ENCODE measurements at places on chromosomes 2 and 18.

DNA sequence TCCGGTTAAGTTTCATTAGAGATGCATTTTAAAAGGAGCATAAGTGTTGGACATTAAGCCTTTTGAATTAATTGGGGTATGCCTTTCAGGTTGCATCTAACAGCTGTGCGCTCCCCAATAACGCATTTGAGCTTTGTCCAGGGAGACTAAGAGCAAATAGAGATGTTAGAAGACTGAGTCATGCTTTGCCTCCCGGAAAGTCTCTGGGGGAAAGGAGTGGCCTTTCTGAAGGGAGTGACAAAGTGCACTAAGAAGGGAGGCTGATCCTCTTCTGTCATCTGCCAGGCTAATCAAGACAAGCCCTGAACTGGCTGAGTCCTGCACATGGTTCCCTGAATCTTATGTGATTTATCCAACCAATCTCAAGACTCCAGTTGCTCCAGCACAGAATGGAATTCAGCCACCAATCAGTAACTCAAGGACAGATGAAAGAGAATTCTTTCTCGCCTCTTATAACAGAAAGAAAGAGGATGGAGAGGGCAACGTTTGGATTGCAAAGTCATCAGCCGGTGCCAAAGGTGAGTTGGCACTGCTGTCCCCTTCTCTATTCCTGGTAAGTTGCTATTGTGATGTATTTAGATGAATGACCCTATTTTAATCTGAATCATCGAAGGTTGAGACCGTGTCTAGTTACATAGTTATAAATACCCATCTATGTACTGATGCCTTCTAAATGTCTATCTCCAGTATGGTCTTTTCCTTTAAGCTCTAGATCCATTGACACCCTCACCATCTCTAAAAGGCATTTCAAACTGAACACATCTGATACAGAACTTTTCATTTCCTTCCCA is 12.1 kb downstream of the TTL start:
- DNase-seq, result no peak

- no peak for DNase-seq
Measured at GRCh38 chr2:235087832-235088495, 136.1 kb downstream of the SH3BP4 start.

GRCh38 chr18:63505566-63506335 is 29.0 kb downstream of the SERPINB5 start:
- no peak for DNase-seq

GRCh38 chr18:63098018-63098981 is 221.3 kb downstream of the BCL2 start:
- peak; percentile 15 for DNase-seq

Data from stimulated activated CD8-positive, alpha-beta memory T cell treated with anti-CD3 and anti-CD28 coated beads, Interleukin-12 subunit alpha, Interleukin-12 subunit beta, amount 100 ng/mL, for 1 hour (primary cell).